ENCODE measurements at places on chromosomes 11 and 22.

GRCh38 chr11:9590717-9591116 is 17.2 kb downstream of the WEE1 start:
- no peak for DNase-seq

DNA sequence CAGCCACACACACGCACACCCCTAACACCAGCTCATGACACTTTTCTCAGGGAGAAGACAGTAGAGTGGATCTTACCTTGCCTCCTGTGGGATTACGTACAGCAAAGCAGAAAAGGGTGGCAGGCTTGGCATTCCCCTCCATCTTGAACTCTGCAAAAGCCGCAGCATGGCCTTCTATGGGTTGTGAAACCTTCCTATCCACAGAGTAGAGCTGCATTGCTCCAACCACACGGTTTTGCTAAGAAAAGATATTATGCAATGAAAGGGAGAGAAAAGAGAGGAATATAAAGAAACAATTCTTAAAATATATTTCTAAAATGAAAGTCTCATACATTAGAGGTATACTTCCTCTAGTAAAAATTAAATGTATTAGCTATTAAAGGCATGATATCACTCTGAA is 48.8 kb downstream of the CLTCL1 start:
- DNase-seq = no peak

DNA sequence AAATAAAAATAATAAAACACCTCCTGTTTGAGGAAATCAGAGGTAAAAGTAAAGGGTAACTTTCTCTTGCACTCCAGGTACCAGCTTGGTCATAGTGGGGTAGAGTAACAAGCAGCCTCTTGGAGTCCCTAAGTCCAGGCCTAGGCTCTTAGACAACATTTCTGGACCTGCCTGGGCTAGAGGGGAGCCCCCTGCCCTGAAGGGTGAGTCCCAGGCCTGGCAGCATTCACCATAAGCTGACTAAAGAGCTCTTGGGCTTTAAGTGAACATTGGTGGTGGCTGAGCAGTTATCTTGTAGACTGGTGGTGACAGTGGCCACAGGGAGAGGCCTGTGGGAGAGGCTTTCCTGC is 18.6 kb upstream of the OR56A3 start:
- DNase-seq = no peak

DNA sequence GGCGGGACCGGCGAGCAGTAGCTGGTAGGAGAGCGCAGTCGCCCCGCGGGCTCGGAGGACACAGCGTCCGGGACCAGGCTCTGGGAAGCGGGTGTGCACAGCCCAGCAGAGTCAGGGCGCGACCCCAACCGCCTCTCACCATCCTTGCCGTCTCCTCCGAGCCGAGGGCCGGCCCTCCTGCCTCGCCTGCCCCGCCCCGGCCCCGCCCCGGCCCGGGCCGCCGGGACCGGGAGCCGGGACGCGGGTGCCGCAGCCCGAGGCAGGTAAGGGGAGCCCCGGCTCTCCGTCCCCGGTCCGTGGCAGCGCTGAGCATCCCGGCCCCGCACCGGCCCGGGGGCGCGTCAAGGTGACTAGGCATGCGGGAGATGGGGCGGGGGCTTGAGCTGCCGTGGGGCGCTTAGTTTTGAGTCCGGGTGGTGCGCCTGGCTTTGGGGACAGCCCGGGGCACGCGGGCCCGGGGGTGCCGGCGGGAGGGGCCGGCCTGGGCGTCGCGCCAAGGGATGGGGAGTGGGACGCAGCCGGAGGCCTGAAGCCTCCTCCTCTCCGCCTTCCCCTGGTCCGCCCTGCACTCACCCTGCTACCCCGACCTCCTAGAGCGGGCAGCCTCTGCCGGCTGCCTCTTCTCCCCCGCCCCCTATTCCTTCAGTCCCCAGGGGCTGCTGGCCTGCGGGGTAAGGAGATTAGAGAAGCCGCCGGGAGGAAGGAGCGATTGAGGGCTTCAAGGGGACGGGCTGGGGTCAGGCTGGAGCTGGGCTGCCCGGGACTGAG is at the start of gene ABCG4:
ABCG4 (plus strand) TSS at position 35 of the 768 bp plus-strand sequence. CDS start 914 bp downstream, outside the sequence.
- no peak for DNase-seq

DNA sequence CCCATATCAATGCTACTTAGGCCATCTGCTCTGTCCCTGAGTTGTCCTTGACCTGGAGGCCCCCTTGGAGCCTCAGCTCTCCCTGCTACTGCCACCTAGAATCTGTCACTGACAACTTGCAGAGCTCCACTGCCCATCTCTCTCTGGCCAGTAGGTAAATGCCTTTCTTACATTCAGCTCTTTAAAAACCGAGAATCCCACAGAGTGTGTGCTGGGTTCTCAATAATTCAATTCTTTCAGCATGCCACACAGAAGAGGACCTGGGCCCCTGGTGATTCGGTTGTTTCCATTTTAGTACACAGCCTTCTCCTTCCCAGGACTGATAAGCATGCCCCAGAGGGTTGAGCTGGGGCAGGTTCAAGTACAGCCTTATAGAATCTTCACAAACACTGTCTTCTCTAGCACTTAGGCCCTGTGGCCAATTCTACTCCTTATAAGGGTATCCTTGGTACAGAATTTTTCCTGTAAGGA is 22.0 kb upstream of the IPO7 start:
- no peak for DNase-seq

GRCh38 chr22:31162015-31162765 is 2.2 kb downstream of the RNF185 start:
- DNase-seq = no peak

- DNase-seq = no peak
Measured at GRCh38 chr11:2954263-2954662, 25.0 kb upstream of the PHLDA2 start.

- DNase-seq = no peak
Measured at GRCh38 chr11:34633990-34634693, 13.2 kb downstream of the EHF start.

- DNase-seq = no peak
Measured at GRCh38 chr22:23250056-23250784, 69.9 kb downstream of the BCR start.

DNA sequence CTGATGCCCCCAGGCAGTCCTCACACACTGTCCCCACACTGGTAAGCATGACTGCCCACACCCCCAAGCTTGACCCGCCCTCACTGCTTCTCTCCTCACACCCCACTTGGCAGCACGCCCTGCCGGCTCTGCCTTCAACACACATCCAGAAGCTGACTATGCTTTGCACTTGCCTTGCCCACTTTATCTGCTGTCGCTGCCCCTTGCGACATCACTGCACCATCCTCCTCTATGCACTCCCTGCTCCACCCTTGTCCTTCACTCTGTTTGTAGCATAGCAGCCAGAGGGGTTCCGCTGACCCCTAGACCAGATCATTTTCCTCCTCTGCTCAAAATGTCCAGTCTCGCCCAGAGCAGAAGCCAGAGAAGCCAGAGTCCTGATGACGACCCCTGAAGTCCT is 25.3 kb upstream of the SLC25A1 start:
- DNase-seq = no peak

DNA sequence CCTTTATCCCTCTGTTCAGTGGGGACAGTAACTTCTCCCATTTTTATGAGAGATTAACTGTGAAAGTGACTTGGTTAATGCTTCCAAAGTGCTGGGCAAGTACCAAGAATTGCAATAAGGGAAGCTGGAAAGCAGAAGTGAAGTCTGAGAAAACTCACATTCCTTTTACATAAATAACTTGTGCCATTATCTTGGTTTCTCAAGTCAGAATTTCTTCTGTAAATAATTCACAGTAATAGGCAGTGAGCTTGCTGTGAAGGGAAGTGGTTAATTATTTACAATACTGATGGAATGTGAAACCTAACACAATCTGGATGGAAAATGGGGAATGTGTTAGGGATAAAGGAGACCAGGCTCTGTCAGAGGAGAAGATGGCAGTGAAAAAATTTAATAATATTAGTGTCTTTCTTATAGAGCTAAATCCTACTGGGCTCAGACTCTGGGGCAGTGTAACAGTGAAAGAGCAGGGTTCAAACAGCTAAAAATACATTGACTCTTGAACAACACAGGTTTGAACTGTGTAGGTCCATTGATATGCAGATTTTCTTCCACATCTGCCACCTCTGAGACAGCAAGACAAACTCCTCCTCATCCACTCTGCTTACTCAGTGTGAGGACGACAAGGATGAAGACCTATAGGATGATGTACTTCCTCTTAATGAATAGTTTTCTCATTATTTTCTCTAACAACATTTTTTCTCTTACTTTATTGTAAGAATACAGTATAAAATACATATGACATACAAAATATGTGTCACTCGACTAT is 251.5 kb upstream of the ISX start:
- no peak for DNase-seq

DNA sequence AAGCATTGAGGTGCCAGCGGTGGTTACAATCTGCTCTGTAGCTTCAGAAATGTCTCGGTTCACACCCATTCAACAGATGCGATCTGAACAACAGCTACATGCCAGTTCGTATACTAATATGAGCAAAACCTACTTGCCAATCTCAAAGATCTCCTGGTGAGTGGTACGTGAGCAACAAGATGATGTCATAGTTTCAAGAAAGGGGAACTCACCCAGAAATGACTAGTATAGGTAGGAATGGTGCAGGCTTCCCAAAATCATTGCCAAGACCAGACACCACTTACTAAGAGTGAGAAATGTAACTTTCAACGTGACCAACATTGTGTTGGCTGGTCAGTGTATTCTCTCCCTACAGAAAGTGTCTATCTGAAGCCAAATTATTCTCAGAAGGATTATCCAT is 31.1 kb downstream of the OR6Q1 start:
- DNase-seq = no peak

- DNase-seq = no peak
Measured at GRCh38 chr11:119025099-119025473, 5.6 kb downstream of the SLC37A4 start.

DNA sequence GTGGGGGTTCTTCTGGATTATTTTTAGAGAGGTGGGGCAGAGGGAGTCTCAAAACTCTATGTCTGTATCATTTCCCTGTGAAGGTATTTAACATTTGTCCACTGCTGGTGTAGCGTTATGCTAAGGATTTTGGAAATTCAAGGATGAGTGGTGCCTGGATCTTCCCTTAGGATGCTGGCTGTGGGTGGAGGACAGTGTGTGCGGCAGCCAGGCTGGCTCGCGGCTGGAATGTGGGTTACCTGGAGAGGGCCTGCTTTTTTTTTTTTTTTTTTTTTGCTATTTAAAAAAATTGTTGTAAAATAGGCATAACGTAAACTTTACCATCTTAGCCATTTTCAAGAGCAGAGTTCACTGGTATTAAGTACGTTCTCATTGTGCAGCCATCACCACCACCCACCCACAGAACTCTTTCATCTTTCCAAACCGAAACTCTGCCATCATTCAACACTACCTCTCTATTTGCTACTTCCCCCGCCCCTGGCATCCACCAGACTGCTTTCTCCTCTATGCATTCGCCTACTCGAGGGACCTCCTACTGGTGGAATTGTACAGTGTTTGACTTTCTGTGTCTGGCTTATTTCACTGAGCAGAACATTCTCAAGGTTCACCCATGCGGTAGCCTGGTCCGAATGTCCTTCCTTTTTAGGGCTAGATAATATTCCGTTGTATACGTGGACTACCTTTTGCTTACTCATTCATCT is 67.1 kb downstream of the PARVB start:
- DNase-seq = peak; percentile 14

DNA sequence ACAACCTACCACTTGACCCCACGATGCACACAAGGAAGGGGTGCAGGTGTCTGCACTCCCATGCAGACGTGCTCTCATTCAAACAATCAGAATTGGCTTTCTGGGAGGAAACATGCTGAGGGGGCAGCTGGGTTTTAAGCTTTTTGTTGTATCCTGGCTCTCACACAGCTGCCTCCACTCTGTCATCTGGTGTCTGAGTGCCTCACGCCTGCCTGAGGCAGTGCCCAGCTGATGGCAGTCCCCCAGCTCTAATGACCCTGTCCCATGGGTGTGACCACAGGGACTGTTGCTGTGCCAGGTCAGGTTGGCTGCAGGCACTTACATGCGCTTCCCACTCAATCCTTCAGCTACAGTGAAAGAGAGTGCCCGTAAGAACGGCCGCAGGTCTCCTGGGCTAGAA is 53.7 kb downstream of the ARFGAP3 start:
- no peak for DNase-seq

DNA sequence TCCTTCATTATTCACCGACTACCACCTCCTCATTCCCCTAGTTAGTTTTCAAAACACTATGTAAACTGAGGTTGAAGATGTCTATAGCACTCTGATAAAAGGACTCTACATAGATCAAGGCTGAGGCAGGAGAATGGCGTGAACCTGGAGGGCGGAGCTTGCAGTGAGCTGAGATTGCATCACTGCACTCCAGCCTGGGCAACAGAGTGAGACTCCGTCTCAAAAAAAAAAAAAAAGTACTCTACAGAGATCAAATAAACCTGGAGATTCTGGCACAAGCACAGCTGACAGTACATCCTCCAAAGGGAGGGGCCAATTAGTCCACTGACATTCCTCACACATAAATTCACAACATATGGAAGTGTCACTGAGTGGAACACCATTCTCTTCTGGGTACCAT is 31.0 kb downstream of the TSG101 start:
- no peak for DNase-seq

DNA sequence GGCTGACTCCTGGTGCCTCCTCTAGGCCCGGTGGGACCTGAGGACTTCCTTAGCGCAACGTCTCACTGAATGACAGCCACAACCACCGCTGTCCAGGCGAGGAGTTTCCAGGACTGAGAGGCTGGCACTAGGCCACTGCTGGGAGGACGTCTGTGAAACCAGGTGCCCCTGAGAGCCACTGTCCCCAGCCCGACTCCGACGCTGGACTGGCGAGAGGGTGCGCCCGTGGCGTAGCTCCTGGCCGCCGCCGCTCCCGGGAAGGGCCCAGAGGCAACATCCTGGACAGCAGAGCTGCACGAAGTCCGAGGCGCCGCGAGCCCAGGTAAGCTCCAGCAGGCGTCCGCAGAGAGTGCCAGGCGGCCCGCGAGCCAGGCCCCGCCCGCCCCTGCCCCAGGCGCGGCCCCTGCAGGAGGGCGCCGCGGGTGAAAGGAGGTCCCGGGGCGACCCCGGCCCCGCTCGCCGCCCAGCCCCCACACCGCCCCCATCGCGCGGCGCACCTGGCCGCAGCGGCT is 525 bp downstream of the DGCR2 start:
- DNase-seq = peak; percentile 27

- DNase-seq = no peak
Measured at GRCh38 chr11:1829039-1829820, 5.6 kb upstream of the SYT8 start.

DNA sequence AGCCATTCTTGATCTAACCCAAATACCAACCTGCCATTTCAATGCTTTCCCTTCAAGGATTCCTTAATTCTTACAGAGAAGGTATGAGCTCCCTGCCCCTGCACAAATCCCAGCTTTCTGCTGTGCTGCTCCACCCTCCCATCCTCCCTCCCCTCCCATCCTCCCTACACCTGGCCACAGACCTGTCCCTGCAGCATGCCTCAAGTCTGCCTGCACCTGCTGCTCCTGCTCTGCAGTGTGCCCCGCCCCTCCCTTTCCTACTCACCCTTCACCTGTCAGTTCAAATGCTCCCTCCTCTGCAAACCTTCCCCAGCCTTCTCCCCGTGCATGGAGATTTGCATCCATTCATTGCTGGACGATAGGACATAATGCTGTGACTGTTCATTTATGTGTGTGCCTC is 139.9 kb upstream of the NARS2 start:
- no peak for DNase-seq

Data from activated T-helper 2 cell treated with anti-CD3 and anti-CD28 coated beads, Interferon-gamma antibody, Interleukin-2, Interleukin-4, amounts not matched to agents 10 μg/mL and 5 μg/mL and 100 μg/mL, durations not matched to agents 14 hours and 24 hours and 36 hours (primary cell).